Fibroblast of mammary gland (primary cell): ENCODE measurements at places on chromosomes 12 and 14.

DNA sequence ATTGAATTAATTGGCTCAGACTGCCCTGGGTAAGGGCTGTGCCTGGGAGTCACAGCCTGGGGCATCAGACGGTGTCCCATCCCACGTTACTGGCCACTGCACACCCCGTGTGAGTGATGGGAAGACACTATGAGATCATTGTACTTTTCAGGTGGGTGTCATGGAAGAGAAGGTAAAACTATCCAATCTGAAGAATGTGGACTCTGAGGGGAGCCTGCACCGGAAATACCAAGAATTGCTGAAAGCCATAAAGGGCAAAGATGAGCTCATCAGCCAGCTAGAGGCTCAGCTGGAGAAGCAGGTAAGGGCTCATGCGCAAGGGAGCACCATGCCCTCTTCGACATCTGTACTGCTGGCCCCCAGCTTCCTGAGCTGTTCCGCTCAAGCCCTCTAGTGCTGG is 24.0 kb downstream of the PLEKHH1 start:
- DNase-seq, result no peak

DNA sequence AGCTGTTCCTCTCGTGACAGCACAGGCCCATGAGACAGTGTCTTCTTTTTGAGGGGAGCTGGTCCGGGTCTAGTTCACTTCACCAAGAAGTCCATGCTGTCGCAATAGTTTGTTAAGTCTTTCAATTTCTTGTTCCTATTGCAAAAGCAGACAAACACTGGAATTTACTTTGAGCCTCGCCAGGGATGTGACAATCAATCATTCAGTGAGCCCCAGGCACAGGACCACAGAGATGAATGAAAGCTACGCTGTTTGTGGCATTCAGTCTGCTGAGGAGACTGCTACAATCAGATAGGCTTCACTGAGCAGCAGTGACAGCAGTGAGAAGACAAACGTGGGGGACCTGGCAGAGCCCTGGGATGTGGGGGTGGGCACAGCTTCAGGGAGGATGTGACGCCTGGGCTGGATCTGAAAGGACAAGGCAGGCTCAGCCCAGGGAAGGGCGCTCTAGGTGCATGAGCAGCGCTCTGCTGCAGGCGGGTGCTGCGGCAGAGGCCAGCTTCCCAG is 35.5 kb downstream of the TCTN1 start:
- no peak for DNase-seq

DNA sequence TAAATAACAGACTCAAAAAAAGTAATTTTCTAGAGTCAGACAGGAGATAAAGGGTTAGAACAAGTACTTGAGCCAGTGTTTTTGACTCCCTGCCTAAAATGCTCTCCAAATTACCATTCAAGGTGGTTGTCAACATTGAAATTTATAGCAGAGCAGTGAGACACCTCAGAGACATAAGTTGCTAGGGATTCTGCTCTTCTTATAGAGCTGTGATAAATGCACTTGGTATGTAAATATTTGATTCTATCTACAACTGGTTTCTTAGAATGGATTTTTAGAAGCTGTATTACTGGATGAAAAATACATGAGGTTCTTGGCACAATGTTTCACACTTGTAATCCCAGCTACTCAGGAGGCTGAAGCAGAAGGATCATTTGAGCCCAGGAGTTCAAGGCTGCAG is 83.9 kb upstream of the OSBPL8 start:
- no peak for DNase-seq

DNA sequence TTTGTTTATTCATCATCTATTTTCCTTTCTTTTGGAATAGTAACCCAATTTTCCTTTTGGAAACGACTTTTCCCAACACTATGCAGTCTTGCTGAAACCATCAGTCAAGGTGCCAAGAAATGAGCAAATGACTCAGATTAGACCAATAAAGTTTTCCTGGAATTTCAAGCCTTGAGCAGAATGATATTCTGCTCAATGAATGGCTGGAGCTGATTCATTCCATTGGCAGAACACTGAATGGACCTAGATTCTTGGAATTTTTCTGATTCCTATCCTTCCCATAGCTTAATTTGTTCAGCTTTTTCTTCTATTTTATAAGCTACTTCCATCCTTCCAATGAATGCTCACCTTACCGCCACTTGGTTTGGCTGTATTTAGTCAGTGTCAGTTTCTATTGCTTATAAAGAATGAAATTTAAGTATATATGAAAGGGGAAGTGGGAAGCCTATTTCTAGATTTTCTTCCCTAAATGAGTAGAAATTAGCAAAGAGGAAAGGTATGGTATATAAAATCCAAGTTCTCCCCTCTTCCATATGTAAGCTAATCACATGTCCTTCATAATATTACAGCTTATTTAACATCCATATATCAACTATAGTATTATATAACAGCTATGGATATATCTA is 89.0 kb downstream of the C14orf39 start:
- DNase-seq, result no peak

DNA sequence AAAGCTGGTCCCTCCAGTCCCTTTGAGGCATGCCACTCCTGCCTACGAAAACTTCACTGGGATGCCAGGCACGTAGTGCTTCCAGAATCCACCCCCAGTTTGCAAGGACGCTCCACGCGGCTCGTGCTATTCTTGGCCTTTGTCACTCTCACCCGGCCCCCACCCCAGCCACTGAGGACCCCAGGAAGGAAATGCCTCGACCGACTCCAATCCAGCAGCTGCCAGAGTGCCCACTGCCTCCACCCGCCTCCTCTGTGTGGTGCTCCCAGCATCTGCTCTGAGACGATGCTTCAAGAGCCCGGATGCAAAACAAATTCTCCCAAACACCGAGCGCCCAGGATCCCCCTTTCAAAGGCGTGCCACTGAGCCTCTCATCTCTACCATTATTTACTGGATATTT is 123.9 kb downstream of the RFLNA start:
- no peak for DNase-seq
